ENCODE measurements at places on chromosomes 5 and 9.

DNA sequence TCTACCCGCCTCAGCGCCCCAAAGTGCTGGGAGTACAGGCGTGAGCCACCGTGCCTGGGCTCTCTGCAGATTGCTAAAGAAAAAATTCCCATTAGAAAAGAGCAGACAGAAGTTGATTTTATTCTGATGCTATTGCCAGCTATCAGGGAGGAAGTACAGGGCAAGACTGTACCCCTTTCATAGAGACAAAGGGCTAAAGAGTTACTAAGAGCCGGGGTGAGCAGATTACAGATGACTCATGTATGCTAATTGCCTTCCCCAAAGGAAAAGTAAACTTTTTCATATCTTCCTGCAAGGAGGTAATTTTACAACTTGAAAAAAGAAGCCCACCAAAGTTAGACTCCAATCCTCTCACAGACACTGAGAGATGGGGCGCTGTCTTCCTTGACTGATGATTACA lies 42.3 kb upstream of the MCTP1 start:
- no peak for DNase-seq

GRCh38 chr5:32042551-32042961 lies 131.6 kb downstream of the GOLPH3 start:
- no peak for DNase-seq

GRCh38 chr5:88929385-88929784 lies 46.4 kb upstream of the MEF2C start:
- no peak for DNase-seq

- DNase-seq, result no peak
Measured at GRCh38 chr9:124363326-124364096, 51.7 kb downstream of the PSMB7 start.

GRCh38 chr5:5490774-5491347 lies 68.4 kb downstream of the ICE1 start:
- DNase-seq, result no peak

- DNase-seq, result no peak
Measured at GRCh38 chr5:154762261-154762660, 7.1 kb downstream of the LARP1 start.

DNA sequence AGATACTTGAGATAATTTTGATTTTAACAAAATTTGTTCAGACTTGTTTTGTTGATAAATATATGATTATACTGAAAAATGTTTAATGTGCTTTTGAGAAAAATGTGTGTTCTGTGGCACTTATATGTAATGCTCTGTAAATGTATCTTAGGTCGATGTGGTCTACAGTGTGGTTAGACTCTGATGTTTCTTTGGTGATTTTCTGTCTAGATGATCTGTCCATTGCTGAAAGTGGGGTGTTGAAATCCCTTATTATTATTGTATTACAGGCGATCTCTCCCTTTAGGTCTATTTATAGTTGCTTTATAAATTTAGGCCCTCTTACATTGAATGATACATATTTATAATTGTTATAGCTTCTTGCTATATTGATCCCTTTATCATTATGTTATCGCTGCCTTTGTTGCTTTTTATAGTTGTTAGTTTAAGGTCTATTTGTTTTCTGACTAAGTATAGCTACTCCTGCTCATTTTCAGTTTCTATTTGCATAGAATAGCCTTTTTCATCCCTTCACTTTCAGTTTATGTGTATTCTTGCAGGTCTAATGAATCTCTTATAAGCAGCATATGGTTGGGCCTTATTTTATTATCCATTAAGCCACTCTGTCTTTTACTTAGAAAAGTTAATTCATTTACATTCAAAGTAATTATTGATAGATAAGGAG lies 124.3 kb downstream of the MRPS30 start:
- peak; percentile 48 for DNase-seq

- DNase-seq, result no peak
Measured at GRCh38 chr5:100322483-100322882, 212.7 kb upstream of the FAM174A start.

- no peak for DNase-seq
Measured at GRCh38 chr9:114525513-114525912, 20.2 kb upstream of the WHRN start.

- DNase-seq, result no peak
Measured at GRCh38 chr5:165407352-165407751, 1901.9 kb downstream of the MAT2B start.

GRCh38 chr5:170290498-170290897 lies 7.1 kb downstream of the LCP2 start:
- no peak for DNase-seq

DNA sequence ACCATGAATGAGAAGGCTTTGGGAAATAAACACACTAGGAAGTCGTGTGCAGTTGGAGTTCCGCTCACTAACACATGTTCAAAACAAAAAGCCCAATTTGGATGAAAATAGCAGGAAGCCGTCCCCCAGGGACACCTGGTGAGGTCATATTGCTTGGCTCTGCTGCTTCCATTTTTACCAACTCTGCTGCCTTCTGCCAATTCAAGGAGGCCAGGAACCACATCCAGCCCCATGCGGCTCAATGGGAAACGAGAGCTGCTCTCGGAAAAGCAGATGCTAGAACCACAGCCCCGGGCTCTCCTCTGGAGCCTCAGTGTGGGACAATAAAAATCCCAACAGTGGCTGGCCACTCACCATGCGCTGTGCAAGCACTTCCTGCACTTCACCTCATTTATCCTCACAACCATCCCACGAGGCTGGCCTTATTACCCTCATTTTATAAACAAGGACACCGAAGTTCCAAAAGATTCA lies 13.4 kb downstream of the ADAM19 start:
- no peak for DNase-seq

GRCh38 chr5:115575167-115576070 lies 26.9 kb downstream of the TICAM2 start:
- DNase-seq, result no peak

DNA sequence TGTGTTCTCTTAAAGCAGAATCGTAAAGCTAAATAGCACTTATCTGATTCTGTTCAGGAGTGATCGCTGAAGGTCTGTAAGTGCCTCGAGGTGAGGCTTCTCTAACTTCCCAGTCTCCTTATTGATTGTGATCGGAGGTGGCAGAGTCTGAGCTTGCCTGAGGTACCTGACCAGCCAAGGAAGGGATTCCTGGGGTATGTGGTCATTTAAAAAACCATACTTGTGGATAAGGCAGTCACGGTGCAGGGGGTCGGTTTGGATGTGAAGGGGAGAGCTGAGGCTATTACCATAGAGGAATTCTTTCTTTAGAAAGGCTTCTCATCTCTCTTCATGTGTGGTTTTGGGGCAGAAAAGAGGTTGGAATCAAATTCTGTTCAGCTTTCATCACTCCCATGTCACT lies 193.7 kb downstream of the TLE4 start:
- no peak for DNase-seq

DNA sequence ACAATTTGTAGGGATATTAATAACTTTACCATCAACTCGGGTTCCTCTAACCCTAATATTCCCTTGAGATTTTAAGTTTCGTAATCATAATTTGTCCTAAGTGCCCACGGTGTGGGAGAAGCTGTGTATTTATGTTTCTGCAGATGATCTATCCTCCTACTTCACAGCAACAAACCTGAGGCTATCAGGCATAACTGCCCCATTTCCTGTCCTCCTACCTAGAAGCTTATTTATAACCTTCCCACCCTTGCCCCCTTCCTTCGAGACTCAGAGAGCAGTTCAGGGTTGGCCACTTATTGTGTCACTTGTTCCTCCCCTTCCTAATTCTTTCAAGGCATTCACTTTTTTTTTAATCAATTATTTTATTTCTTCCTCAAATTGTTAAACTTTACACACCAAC lies 29.6 kb upstream of the LCP2 start:
- no peak for DNase-seq

- no peak for DNase-seq
Measured at GRCh38 chr9:126051446-126052130, 275.0 kb upstream of the MVB12B start.

DNA sequence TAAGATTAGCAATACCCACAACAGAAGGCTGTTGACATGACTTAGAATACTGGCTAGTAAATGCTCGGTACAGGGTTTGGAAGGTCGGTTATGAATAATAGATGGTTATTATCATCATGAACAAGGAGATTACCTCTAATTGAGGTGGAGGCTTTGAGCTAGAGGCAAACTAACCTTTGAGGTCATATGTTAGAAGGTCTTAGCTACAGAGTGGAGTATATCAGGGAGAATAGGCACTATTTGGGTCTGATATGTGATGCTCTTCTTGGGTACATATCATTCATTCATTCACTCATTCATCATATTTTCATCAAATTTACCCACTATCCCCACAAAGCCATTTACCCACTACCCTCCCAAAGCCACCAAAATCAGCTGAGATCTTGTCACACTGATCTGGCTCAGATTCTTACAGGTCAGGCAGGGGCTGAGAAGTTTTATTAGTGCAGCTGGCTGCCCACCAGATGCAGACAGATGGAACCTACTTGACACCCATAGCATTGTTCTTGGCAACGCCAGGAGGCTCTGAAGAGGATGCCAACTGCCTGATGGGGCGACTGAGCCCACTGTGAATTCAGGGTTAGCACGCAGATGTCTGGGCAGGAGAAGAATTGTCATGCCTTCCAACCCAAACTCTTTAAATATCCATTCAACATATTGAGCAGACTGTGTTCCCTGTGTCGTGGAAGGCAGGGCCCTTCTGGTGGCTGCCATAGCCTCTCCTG lies 90.2 kb upstream of the SH3PXD2B start:
- no peak for DNase-seq

- no peak for DNase-seq
Measured at GRCh38 chr5:128303593-128303992, 220.0 kb downstream of the SLC12A2 start.

DNA sequence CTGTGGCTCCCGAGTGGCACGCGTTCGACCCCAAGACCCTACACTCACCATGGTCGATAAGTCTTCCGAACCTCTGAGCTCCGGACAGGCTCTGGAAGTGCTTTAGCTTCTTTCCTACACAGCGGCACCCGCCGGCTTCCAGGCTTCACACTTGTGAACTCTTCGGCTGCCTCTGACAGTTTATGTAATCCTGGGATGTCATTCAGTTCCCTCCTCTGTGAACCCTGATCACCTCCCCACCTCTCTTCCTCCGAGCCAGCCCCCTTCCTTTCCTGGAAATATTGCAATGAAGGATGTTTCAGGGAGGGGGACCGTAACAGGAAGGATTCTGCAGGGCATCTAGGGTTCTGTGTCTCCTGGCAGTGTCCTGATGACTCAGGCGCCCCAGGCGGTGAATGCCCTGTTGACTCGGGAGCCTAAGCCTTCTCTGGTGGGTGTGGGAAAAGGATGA lies at the start of gene CD14:
Gene CD14 (minus strand): TSS at position 155 of the 451 bp plus-strand sequence. CDS start 104 bp downstream, at position 51.
- DNase-seq, result no peak

- DNase-seq, result no peak
Measured at GRCh38 chr9:115135821-115136778, 18.1 kb upstream of the TNC start.

DNA sequence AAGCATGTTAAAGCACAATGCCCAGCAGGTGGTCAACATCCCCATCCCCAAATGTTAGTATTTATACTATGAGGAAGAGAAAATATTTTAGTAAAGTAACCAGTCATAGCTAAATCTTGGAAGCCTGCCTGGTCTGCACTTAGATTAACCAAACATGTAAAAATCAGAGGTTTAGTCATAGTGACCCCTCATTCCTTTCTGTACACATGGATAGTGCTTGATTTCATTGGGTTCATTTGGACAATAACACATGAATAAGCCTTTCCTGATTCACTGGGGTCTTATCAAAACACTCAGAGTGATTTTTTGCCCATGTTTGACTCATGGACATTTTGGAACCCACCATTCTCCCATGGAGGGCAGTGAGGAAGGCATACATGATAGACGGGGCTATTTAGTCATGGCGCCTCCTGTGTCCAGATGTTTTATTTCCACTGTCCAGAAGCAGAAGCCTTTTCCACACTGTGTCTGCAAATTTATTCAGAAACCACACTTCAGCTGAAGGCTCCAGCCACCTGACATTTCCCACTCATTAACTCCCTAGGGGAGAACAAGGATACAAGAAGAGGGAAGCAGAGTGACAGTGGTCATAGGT lies 32.5 kb downstream of the OR1J1 start:
- DNase-seq, result peak; percentile 14

GRCh38 chr5:2891781-2892180 lies 140.3 kb upstream of the IRX2 start:
- DNase-seq, result no peak

DNA sequence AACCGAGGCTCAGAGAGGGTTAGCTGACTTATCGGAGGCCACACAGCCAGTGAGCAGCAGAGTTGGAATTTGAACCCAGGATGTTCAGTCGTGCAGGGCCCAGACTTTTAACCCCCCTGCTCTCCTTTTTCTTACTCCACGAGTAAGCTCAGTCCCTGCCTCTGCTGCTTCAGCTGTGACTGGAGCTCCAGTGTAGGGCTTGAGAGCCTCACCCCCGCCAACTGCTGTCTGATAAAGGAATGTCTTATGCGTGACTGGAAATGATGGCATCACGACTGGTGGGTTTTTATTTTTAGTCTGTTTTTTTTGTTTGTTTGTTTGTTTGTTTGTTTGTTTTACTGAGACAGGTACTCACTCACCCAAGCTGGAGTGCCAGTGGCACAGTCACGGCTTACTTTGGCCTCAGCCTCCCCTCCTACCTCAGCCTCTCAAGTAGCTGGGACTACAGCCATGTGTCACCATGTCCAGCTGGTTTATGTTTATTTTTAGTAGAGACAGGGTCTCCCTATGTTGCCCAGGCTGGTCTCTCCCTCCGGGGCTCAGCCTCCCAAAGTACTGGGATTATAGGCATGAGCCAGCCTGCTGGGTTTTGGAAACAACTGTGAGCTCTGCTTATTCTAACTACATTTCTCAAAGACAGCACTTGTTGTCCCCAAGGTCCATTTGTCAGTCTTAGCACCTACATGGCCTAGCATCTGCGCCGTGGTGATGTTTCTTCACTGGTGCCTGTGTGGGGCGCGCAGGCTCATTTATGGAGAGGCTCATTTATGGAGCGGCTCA lies 52.5 kb upstream of the NCS1 start:
- DNase-seq, result no peak

GRCh38 chr5:124963236-124963919 lies 216.9 kb upstream of the ZNF608 start:
- DNase-seq, result peak; percentile 0

- DNase-seq, result no peak
Measured at GRCh38 chr5:161058781-161059180, 206.8 kb upstream of the ATP10B start.

GRCh38 chr9:6302417-6302816 lies 25.8 kb upstream of the TPD52L3 start:
- peak; percentile 80 for DNase-seq

DNA sequence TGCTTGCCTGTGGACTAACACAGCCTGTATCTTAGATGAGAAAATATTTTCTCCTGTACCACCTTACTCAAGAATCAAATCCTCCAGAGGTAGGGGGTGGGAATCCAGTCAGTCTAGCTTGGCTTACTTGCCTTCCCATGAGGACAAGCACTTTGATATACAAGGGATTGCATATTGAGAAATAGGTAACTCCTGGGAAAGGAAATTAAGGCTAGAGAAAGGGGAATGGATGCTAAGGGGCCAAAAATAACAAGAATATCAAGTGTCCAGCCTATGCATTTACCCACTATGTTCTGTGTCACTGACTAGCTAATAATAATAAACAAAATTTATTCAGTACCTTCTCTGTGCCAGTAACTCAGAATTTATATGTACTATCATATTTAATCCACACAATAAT lies 21.4 kb upstream of the SNX2 start:
- no peak for DNase-seq

All from OCI-M1 (cell line).